AML-193 (cell line): ENCODE measurements at places on chromosomes 6 and 20.
A peak's percentile ranks its signal among the peaks of the same experiment; 100 is the strongest.

DNA sequence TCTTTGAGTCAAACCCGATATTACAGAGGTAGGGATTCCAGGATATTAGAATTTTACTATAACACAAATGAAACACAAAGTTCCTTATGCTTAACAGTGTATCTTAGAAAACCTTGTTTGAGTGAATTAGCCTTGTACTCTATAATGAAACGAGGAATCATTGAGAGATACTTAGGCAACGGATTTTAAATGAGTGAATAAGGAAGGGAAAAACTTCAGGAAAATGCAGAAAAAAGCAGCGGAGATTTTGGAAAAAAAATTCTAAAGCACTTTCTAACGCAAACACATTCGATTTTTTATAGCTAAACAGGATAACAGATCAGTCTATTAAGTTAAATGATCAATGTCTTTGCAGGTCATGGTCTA lies 137.3 kb downstream of the HFE start:
- no peak for DNase-seq

- no peak for DNase-seq
Measured at GRCh38 chr20:57985278-57985677, 243.2 kb downstream of the ANKRD60 start.

- DNase-seq, result no peak
Measured at GRCh38 chr20:57568088-57568896, 7.4 kb downstream of the PCK1 start.

- DNase-seq, result no peak
Measured at GRCh38 chr6:56862415-56863175, 92.3 kb upstream of the BEND6 start.

GRCh38 chr6:90135667-90136066 lies 161.0 kb downstream of the BACH2 start:
- no peak for DNase-seq

DNA sequence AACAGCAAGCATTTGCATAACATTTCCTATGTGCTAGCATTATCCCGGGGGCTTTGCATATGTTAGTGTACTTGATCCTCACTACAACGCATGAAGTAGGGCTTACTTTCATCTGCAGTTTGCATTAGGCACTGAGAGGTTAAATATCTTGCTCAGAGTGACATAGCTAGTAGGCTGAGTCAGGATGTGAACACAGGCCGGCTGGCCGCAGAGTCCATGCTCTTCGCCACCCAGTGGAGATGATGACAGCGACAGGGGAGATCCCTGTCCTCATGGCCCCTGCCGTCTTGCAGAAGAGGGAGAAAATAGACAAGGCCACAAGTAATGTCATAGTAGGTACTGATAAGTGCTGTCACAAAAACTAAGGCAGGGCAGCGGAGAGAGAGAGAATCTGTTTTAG lies 46.9 kb downstream of the LYRM4 start:
- no peak for DNase-seq

DNA sequence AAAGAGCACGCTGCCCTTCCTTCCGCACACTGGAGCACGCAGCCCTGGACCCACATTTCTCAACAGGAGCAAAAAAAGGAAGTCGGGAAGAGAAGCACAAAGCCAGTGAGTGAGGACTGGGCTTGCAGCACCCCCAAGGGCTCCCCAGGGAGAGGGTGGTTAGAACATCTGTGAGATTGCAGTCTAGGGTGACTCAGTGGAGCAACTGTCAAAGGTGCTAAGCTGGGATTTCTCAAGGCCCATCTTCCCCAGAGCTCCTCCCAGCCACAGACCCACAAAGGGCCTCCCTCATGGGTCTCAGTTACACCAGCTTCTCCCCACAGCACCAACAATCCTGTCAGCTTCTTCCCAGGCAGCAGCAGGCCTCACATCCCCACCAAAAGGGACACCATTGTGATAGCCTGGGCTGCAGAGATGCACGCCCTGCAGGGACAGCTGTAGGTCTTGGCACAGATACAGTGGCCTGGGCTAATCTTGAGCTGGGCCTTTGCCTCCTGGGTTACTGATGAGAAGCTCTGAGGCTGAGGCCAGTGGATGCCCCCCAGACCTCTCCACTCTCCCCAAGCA lies 39.6 kb upstream of the CD93 start:
- peak; percentile 98 for DNase-seq

DNA sequence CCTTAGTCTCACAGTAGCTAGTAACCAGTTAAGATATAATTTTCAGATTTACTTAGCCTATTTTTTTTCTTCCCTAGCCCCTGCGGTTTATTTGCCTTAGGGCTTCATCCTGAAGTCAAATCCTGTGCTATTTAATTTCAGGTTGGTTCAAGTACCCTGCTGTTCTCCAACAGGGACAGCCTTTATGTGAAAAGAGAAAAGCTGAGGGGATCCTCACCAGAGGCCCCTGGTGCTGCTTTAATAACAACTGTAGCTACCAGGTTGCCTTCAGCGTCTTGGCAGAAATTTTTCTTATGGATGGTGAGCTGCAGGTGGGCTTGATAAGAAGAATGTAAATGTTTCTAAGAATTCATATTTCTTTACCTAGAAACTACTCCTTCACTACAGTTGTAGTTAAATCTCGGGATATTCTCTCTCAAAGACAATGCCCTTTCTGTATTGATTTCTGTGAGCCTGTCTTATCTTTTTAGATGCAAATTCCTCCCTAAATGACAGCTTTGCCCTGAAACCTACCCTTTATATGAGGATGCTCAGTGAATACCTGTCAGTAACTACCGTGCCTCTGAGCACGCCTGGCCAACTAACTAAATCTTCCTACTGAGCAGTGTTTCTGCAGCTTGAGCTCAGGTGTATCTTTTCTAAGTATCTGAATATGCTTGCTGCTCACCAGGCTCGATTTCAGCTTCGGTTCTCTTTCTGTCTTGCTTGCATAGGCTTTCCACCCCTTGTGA lies 320.5 kb downstream of the MMUT start:
- DNase-seq, result no peak

DNA sequence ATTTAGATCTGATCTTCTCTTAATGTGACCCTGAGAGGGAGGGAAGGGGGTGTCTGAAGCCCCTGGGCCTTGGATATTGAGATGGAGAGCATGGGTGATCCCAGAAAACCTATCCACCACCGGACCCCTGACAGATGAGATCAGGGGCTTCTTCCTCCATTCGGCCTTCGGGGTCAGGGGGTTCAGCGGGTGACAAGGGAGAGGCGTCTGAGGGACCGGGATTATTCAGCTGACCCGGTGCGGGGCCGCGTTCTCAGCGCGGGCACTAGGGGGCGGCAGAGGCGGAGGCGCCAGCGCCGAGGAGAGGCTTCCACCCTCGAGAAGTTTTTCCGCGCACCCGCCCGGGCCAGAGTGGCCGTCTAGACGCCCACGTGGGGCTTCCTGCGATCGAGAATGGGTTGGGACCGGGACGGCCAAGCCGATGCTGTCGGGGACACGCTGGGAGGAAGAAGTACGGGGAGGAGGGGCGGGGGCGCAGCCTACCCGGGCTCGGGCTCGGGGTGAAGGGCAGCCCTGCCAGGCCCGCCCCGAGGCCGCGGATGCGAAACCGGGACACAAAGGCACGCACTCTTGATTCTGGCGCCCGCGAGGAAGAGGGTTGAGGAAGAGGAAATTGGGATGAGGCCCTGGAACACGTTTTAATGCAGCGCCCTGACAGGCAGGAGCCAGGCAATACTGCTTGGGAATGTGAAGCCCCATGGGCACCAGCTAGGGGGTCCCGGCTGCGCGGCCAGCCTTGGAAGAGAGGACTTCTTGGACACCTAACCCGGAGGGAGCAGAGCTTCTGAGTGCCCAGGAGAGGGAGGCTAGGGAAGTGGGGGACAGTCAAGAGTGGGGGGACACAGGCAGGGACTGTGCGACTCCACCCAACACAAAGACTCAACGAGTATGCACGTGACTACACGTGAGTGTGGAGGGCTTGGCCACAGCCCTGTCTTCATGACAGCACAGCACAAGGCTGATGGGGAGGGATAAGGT lies 30.6 kb downstream of the COL11A2 start:
- DNase-seq, result peak; percentile 82

DNA sequence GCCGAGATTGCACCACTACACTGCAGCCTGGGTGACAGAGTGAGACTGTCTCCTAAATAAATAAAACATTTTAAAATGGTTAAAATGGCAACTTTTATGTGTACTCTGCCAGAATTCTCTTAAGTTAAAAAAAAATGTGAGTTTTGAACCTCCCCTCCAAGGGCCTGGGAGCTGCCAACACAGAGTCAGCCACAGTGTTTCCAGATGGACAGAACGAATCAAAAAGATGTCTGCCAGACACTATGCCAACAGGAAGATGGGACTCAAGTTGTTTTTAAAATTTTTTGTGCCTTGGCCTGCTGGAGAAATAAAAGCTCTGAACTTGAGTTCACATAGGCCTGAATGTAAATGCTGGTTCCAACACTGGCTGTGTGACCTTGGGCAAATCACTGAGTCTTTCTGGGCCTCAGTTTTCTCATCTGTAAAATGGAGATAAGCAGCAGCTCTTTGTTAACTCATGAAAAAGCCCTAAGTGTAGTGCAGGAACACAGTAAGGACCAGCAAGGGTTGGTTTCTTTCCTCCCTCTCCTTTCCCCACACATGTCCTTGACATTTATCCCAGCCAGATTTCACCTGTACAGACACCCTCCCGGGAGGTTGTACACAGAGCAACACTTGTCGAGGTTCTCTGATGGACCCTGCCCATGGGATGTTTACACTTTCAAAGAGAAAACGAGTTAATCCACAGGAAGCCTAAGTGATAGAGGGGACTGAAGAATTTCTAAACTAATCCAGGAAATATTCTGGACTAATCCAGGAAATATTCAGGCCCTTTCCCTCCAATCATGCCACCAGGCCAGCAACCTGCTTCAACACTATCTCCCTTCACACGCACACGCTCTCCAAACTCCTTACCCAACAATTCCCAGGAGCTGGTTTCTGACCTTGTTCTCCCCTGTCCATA lies 35.0 kb downstream of the MRPL14 start:
- no peak for DNase-seq

DNA sequence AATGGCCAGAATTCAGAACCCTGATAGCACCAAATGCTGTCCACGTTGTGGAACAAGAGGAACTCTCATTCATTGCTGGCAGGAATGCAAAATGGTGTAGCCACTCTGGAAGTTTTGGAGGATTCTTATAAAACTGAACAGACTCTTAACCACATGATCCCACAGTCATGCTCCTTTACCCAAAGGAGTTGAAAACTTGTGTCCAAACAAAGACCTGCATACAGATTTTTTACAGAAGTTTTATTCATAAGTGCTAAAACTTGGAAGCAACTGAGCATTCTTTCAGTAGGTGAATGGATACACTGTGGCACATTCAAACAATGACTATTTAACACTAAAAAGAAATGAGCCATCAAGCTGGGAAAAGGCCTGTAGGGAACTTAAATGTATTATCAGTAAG lies 32.5 kb downstream of the PREP start:
- DNase-seq, result no peak

GRCh38 chr20:48690888-48691287 lies 136.9 kb downstream of the PREX1 start:
- DNase-seq, result no peak

- DNase-seq, result no peak
Measured at GRCh38 chr20:43835944-43836508, 78.6 kb upstream of the TOX2 start.
